ENCODE measurements at places on chromosomes 3 and 15.

DNA sequence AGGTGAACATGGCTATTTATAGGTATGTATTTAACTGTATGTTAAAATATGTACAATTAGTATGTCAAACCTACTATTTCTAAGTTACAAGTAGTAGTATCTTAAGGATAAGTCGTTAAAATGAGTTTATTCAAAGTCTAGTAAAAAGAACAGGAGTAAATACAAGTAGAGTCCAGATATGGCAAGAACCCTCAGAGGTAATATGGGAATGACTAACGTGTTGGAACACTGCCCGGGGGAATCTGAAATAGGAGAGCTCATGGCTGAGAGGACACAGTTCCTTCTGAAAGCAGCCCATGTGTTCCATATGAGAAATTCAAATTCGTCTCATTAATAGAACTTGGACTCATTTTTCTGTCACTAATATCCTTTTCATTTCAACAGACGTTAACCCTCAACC, 158.8 kb downstream of the CLSTN2 start:
- DNase-seq: no peak

GRCh38 chr3:40930756-40931155, 268.5 kb upstream of the CTNNB1 start:
- DNase-seq: no peak

DNA sequence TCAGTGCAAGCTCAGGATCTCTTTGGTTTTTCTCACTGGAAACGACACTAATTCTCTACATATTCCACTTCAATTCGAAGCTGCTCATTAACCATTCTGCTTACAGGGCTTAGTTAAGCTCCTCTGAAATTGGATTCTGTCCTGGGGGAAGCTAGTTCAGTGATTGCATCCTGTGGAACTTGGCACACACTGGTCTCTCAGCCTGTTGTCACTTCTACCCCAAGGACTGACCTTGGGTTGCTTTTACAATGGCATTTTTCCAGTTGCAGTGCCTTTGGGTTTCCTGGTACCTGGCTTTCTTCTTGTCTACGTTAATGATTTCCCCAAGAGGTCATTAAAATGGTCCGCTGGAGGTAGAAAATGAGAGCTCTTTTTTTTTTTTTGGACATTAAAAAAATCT, 33.3 kb upstream of the GABRB3 start:
- no peak for DNase-seq

- no peak for DNase-seq
These were observed 16.4 kb downstream of the PRR23E start for GRCh38 chr3:127209155-127209839.

GRCh38 chr3:26560081-26560480, 62.5 kb upstream of the LRRC3B start:
- DNase-seq: no peak

GRCh38 chr3:151468284-151468917, 7.5 kb upstream of the IGSF10 start:
- peak; percentile 20 for DNase-seq

DNA sequence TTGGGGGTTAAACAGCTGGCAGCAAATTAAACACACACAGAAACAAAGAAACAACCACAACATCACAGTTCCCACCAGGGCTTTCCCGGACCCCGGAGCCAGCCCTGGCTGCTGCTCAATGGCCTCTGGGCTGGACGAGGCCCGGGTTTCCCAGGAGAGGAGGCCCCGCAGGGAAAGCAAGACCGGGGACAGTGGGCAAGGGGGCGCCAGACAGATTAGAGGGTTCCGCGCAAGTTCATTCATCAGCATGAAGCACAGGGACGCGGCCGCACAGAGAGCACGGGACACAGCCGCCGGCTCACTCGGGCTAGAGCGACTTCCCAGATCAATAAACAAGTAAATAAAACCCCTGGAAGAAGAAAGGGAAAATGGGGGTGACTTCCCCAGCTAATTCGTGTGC, 66.4 kb upstream of the RPL32 start:
- no peak for DNase-seq

DNA sequence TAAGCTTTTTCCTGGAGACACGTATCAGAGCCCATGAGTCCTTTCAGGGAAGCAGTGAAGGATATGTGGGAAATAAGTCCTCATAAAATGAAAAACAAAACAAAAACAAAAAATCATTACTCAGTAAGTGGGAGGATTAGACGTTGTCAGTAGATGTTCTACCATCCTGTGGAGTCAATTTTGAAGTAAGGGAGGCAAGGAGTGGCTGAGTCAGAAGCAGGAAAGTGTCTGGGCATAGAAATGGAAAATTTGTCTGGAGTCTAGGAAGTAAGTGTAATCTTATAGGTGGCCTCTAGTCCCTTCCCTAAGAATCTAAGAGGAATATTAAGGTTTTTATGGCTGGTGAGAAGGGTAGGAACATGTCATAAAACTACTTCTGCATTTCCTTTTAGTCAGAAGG, 339.8 kb upstream of the SEMA6D start:
- no peak for DNase-seq

DNA sequence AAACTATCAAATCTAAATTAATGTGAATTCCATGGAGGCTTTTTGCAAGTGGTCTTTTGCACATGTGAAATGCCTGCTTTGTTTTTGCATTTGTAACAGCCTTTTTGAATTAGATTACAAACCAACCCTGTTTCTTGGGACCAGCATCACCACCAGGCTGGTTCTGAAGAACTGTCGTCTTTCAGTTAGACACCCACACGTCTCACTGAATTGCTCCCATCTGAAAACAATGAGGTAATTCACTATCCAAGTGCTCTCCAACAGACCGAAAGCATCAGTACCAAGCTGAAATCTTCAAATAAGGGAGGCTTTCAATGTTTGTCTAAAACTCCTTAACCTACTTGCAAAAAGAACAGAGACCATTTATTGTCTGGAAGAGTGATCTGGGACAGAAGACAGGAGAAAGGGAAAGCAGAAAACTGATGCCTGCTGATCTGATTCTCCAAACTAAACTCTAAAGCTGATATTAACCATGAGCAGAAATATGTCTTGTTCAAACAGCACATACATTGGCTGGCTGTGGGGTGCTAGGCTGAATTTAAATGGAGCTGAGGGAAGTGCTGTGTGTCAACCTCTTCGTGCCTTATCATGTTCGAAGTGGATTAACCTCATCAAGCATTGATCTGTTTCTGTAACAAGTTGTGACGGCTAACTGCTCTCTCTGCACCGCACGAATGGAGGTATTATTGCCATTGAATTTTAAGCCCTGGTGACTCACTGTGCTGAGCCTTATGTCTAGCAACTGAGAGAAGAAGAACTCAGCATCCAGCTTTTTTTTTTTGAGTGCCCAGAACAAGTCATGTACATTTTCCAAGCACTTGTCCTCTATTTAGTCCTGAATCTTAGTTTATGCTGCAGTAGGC, 213.7 kb upstream of the P2RY1 start:
- DNase-seq: no peak

DNA sequence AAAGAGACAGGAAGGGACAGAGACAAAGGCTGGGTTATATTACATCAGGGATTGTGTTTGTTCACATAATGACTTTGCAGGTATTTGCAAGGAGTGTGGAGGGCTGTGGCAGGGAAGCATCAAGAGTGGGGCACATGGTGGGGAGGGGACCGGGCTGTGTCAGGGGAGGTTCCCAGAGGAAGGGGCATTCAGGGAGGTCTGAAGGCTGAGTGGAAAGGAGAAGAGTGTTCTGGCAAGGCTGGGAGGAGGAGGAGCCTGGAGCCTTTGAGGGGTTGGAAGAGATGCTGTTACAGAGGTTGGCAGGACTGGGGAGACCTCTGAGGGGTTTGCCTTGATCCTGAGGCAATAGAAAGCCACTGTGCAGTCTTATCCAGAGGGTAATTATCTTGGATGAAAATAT, 49.4 kb downstream of the EXOG start:
- DNase-seq: no peak

- DNase-seq: no peak
These were observed 43.4 kb upstream of the CLRN1 start for GRCh38 chr3:151015767-151016477.

DNA sequence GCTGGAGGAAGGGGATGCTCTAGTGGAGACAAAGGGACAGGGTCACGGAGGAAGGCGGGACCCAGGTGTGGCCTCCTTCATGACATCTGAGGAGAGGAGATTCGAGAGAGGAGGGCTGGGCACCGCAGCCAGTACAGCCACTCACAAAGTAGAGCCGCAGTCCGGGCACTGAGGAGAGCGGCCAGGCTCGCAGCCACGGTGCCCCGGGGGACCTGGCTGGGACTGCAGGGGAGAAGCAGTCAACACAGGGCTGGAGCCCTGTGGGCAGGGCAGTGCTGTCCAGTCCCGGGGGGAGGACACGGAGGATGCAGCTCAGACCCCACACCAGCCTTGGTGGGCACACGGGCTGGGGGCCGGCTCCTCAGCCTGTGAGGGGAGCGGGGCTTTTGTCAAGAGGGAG, 40.3 kb downstream of the HMCES start:
- no peak for DNase-seq

GRCh38 chr3:16848007-16848406, 36.7 kb upstream of the PLCL2 start:
- no peak for DNase-seq

GRCh38 chr3:171824824-171825221, 14.5 kb upstream of the PLD1 start:
- DNase-seq: no peak

DNA sequence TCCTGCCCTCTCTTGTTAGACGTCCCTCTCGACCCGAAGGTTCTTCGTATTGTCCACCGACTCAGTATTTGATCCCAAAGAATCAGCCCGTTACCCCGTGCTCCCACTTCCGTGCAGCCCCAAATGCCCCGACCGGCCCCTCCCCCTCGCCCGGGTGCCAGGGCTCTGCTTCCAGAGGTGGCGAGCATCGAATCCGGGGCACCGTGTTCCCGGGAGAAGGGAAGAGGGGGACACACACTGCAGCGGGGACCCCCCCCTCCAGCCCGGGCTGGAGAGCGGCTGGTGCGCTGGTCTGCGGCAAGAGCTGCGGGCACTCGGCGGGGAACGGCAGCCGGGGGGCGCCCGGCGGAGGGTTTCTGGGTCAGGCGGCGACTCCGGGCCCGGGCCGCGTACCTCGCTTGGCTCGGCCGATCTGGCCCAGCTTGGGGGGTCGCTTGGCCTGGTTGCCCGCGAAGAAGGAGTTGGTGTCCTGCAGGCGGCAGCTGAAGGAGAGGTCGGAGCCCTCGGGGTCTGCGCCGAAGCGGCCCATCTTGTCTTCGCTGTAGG, 556 bp downstream of the CAMK2N2 start:
- DNase-seq: no peak

DNA sequence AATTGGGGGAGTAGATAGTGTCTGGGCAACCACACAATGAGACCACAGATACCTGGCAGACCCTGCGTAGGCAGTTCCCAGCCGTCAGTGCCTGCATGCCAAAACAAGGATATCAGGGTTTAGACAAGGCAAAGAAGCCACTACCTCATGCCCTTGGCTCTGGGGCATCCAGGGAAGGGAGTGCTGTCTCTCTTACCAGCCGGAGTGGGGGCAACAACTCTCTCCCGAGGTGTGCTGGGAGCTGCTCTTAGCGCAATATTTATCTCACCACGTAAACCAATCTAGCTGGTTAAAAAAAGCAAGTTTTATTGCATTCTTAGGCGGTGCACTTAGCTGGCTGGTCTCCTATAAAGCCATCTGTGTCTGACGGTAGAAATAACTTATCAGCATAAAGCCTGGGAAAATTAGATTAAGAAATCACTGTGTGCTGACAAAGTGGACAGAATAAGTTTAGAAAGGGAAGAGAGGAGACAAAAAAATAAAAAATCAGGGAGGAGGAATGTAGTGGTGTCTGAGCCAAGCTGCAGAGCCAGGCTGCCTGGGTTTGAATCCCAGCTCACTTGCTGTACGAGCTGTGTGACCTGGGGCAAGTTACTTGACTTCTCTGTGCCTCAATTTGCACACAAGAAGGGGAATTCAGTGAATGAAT, 273.2 kb downstream of the PDZRN3 start:
- no peak for DNase-seq

DNA sequence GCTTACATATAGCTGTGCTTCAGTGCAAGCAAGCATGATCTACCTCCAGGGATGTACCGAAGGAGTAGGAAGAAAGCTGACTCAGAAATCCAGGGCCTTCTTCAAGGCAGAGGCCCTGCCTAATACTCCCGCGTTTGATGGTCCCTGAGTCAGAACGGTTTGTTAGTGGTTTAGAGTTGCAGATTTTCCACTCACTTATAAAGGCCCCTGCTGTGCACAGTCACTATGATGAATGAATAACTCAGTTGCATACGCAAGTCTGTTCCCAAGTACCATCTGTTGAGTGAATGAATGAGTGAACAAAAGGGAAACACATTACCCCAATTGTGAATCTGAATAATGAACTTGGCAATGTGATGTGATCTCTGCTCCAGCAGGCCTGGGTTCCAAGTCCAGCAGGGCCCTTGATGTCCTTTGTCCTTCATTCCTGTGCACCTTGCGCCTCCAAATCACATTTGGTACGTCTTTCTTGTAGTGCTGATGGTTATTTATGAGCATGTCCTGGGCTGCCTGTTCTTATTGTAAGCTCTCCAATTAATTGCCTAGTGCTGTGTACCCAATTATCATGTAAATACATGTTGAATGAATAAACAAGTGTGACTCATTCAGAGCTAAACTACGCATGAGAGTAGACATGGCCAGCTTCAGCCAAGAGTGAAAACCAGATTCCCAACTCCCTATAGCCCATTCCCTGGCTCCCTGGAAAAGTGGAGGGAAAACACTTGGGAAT, 85.3 kb upstream of the LIMD1 start:
- DNase-seq: peak; percentile 33

- DNase-seq: no peak
These were observed 20.2 kb downstream of the DUOX2 start for GRCh38 chr15:45093622-45094357.

DNA sequence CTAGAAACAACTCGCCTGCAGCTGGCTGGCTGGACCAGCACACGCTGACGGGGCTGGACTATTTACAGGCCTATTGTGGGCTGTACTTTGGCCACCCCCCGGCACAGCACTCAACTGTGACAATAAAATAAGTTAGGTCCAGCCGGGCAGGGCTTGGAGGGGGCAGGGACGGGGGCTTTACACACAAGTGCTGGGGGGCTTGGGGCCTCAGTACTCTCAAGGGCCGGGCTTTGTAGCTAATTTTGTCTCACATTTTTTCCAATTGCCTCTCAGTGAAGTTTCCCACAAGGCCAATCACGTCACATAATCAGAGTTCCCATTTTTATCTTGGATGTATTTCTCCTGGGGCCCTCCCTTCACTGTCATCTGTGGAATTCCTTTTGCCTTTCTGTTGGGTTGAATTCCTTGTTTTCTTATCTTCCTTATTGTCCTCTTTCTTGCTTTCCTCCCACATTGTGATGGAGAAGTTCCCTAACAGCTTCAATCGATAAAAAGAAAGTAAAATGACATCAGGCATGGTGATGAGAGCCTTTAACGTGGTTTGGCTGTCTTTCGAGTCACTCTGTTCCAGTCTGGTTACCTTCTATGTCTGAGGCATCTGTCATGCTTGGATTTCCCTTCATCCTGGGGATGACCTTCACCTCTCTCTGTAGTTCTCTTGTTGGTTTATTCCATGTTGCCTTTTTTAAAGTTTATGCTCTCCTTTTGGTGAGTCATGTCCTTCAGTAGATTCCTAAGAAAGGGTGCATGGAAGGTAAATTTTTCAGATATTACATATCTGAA, 44.1 kb upstream of the CMTM7 start:
- DNase-seq: no peak
